ENCODE measurements at places on chromosomes 13 and 19.

DNA sequence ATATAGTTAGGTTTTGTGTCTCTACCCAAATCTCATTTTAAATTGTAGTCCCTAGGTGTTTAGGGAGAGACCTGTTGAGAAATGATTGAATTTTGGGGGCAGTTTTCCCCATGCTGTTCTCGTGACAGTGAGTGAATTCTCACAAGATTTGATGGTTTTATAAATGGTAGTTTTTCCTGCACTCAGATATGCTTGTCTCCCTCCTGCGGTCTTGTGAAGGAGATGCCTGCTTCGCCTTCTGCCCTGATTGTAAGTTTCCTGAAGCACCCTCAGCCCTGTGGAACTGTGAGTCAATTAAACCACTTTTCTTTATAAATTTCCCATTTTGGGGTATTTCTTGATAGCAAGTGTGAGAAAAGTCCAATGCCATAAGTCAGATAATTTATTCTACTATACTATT, 1977.5 kb upstream of the PCDH20 start:
- DNase-seq = no peak

DNA sequence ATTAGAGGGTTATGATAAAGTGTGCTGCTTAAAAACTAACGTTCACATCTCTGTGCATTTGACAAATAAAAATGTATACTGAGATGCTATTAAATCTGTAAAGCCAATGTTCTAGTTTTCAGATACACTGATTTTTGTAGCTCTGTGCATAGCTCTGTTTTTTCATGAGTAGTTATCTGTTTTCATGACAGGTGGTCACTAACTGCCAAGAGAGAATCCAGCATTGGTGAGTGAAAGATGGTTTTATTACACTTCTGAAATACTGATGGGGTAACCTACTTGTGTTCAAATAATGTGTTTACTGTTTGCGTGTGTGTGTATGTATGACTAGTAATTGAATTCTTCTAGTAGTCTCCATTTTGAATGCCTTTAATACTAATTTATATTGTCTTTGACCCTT, 29.0 kb downstream of the URI1 start:
- no peak for DNase-seq

DNA sequence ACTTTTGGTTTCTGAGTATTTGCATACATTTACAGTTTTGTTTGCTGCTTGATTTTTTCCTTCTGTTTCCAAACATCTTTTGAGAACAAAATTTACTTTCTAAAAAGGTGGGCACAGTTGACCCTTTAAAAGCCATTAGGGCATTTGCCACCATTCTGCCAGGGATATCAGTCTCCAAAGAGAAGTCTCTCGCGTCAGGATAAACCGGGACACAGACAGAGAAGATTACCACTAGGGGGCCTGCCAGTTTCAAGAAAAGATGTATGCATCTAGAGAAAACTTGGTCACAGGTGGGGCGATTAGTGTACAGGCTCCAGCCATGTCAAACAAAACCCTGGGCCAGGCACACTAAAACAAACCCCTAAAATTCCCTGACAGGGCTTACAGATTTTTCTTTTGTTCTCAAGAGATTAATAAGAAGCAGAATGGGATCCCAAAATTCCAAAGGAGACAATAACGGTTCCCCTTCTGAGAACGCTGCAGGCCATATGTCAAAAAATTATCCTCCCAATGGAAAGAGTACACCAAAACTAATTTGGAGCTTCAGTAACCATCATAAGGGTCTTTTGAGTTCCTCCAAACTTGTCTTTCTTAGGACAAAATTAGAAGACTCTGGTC, 10.7 kb upstream of the PABPC3 start:
- peak; percentile 32 for DNase-seq

- DNase-seq = no peak
Observed at GRCh38 chr19:4291184-4291732, 10.9 kb downstream of the TMIGD2 start.

GRCh38 chr13:35549481-35549880, 73.0 kb upstream of the MAB21L1 start:
- peak; percentile 27 for DNase-seq

DNA sequence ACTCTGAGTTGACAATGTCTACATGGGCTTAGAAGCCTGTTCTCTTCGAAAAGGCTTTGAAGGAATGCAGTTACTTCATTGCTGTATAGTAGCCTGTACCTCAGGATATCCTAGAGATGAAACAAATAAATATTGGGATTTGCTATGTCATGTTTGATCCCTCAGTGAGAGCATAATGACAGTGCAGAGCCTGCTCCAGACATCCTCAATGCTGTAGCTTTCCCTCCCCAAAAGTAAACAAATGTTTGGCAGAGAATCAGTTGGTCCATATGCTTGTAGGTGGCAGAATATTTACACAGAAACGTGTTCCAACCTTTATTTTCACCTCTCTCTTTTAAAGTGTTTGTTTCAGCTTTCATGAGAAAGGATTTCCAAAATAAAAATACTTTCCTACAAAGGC, 515.3 kb upstream of the SGCG start:
- DNase-seq = no peak

DNA sequence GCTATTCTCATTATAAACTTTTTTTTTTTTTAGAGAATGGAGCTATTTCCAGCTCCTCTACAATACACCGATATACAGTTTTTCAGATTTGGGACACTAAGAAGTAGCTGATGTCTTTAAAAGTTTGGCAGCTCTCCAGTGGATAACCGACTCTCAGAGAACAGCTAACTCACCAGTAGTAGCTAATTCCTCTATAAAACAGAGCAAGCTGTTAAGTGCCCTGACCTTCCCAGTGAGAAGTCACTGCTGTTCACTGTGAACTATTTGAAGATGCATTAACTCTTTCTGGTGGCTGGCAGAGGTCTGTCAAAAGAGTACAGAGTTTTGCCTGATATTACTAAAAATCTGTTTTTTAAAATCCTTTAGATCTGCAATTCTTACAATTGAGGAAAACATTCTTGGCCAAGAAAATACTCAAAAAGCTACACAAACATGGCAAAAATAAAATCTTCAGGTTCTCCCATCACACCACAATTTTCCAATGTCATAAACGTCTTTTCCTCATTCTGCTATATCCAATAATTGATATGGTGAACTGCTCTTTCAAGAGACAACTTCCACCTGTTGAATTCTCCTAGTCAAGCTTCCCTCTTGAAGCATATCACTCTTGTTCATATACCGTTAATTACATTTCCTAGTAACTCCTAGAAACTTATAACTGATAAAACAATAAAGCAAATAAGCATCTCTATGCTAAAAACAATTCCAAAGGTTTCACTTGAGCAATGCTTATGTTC, 44.2 kb downstream of the TBC1D4 start:
- DNase-seq = no peak

GRCh38 chr13:59197397-59197796, 966.3 kb downstream of the DIAPH3 start:
- DNase-seq = no peak

DNA sequence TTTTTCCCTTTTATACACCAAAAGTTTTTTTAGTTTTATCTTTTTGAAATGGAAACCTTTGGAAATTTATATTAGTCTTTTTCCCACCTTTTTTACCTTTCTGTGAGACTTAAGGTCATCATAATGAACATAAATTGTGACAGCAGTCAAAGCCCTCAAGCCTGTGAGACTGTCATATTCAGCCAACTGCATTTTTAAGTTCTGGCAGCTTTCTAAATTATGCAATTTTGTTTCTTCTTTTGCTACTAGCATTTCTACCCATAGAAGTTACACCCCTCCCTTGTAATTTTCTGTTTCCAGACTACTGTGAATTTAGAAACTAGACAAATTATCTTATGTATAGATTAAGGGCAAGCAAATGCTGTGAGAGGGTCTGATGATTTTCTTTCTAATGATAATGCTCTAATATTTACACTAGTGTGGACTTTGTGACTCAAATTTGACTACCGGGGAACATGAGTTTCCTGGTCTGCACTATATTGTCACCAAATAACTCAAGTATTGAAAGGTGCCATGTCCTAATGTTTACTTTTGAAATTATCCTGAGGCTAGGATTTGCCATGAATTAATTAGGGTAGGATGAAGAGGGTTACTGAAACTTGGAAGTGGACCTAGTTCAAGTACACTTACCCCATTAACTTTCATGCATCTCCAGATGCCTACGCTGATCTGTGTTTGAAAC, 43.7 kb downstream of the FRY start:
- DNase-seq = no peak

- DNase-seq = no peak
Observed at GRCh38 chr13:77918391-77919245, at the start of gene EDNRB. TSS of gene EDNRB (minus strand) at chr13:77918831. CDS start at chr13:77918573, 258 bp downstream.

DNA sequence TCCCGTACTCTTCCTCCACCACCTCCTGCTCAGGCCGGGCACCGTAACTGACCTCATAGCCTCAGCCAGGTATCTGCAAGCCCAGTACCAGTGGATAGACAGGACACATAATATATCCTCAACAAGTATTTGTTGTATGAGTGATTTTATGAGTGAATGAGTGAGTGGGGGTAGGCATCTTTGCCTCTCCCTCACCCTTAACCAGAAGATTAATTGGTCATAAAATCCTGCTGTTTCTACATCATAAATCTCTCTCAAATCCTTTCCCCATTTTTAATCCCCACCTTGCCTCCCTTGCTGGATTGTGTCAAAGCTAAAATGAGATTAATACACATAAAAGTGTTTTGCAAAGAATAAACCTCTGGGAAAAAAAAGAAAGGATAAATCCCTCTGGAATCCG, 44.4 kb upstream of the HMGB1 start:
- no peak for DNase-seq

- DNase-seq = no peak
Observed at GRCh38 chr13:38662362-38662761, 24.5 kb upstream of the FREM2 start.

DNA sequence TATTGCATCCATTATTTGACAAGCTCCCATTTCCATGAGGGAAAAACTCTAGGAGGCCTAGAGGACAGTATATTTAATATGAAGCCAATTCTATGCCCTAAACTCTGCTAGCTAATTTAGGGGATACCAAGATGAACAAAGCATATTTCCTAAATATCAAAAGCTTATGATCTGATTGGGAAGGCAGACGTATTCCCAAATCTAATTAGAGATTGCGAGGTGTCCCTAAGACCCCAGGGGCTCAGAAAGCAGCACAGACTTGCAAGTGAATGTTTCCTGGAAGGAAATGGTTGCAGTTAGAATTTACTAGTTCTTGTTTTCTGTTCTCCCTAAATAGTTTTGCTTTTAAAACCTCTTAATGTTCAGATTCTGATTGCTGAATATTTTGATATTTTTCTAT, 30.7 kb downstream of the NDFIP2 start:
- DNase-seq = no peak

DNA sequence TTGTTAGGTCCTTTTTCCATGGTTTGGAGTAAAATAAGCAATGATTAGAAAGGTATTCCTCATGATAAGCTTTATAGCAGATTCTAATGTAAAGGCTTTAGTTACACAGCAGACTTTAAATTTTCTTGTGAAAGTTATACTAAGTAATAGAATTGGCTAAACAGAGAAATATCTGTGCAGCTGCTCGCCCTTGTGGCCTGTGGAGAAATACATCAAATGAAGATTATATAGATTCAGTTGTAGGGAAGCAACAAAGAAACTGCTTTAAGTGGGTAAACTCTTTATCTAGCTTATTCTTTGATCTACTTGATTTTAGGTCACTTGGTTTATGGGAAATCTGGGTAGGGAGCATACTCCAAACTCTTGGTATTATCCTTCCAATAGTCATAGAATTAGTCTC, 1269.7 kb upstream of the SPRY2 start:
- DNase-seq = no peak

GRCh38 chr19:900043-900301, 6.7 kb downstream of the RNU6-9 start:
- no peak for DNase-seq

DNA sequence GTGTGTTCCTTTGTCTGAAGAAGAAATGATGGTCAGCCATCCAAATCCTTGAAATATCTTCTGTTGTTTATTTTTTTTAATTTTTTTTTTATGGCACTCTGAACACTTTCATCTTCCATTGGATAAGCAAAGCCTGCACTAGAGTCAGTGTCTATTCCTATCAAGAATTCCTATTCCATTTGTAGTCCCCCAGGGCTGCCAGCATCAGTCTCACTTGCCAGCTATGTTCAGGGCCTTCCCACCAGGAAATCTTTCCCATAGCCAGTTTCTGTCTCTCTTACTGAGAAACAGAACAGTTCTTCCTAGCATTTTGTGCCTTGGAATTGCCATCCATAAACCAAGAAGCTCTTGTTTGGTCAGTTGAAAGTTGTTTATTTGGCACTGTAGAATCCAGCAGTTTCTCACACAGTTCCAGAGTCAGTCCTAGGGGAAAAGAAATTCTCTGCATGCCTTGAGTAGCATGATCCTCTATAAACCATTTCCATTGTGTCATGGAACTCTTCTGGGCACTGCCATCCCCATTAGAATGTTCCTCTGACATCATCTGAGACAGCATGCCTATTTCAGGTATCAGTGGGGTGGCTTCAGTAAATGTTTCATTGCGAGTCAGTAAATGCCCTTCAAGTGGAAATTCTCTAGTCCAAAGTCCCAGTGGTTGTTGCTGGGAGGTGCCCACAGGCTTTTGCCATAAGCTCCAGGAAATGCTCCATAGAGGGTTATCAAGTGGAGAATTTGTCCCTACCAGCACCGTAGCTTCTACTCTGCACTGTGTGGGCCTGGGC, 18.7 kb upstream of the SPRYD7 start:
- no peak for DNase-seq

- DNase-seq = no peak
Observed at GRCh38 chr19:4327252-4327876, 11.3 kb downstream of the STAP2 start.

- no peak for DNase-seq
Observed at GRCh38 chr13:48142436-48142835, 47.5 kb upstream of the MED4 start.

- DNase-seq = no peak
Observed at GRCh38 chr13:112354330-112355273, 21.6 kb upstream of the SPACA7 start.

DNA sequence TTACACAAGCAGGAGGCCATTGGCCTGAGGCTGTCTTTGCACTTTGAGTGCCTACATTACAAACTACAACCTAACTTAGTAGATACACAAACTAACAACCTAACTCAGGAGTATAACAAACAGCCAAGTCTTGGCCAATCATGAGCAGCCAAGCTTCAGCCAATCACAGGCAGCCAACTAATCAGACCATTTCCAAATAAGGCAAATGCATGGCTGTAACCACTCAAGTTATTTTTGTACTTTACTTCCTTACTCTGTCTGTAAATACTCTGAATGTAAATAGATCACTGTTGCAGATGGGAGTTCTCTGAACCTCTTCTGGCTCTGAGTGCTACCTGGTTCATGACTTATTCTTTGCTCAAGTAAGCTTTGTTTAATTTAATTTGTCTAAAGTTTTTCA, 748.1 kb upstream of the SGCG start:
- no peak for DNase-seq

GRCh38 chr13:46864941-46865340, 31.9 kb downstream of the HTR2A start:
- DNase-seq = no peak

GRCh38 chr13:101303521-101303920, 112.8 kb downstream of the NALCN start:
- DNase-seq = no peak

- no peak for DNase-seq
Observed at GRCh38 chr19:51207747-51208146, 17.1 kb upstream of the CD33 start.

Measured in AML-193 (cell line).